Activated CD4-positive, alpha-beta T cell treated with anti-CD3 and anti-CD28 coated beads, Interleukin-2, amount 10 ng/mL, durations not matched to agents 24 days and 14 days (primary cell): ENCODE measurements at places on chromosomes 16 and 17.

DNA sequence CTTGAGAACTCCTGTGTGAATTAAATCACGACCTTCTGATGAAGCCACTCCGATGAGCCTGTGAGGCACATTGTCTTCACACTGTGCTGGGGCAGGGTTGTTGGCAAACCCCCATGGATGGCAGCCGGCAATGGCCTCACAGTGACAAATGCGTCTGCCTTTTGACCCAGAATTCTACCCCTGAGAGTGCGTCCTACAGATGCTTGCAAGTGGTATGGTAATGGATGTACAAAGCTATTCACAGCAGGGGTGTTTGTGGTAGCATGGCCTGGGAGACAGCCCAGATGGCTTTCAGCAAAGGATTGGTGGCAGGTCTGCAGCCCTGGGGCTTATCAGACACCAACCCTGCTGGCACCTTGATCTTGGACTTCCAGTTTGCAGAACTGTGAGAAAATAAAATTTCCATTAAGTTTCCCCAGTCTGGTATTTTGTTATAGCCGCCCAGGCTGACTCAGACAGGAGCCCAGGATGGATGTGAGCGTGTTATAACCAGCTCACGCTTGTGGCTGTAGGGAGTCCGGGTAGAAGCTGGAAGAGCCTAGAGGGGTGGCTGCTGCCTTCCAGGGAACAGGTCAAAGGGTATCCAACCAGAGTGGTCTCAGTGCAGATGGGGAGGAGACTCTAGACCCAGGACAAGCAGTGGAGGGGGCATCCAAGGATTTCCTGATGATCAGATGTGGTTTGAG is 10.1 kb downstream of the AFMID start:
- H3K4me3 ChIP-seq, result no peak overlapping the region
- H3K27me3 ChIP-seq, result no peaks in the 10 kb centered on the region
- no peak for DNase-seq

DNA sequence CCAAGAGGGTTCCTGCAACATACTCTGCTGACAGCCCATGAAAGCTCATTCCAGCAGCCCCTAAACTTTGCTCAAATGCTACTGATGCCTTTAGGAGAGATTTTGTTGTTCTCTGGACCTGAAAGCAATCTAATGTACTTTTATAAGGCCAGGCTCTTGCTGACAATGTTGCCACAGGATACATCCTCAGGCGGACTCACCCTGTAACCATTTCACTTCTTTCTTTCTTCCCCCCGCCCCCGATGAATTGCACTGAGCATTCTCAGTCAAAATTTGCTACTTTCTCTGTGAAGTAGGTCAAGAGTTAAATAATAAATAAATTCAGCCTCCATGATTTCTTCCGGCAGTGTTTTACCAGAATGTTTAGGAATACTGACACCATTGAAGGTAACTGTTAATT is 1.5 kb downstream of the GAS7 start:
- H3K4me3 ChIP-seq, result no peak overlapping the region
- H3K36me3 ChIP-seq, result peaks cover 3% of the 10 kb centered on the region
- H3K27ac ChIP-seq, result no peak overlapping the region
- peaks cover 26% of the 10 kb centered on the region for H3K27me3 ChIP-seq

DNA sequence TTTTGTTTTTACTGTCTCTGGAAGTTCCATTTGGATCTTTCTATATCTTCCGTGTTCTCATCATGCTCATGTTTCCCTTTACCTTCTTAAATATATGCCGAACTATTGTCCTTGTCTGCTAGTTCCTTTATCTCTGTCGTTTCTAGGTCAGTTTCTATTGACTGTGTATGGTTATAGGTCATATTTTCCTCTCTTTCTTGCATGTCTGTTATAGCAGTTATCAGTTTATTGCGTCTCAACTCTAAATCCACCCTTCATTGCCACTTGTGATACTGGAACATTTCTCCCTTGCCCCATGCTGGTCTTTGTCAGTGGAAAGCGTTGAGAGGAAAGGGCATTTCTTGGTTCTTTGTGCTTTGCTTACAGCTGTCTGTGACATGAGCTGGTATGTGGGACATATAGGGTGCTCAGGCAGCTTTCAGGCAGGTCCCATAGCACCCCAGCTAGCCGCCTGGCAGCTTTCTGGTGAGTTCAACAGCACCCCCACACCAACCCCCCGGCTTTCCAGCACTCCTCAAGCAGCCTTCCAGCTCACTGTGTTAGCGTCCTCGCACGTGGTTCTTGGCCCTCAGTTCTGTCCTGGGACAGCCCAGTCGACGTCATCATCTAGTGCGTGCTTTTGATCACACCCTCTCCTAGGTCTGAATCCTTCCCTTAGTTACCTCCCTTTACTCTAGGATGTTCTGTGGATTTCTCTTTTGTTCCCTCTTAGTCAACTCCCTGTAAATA is 15.4 kb upstream of the DNASE1 start:
- no peaks in the 10 kb centered on the region for H3K27me3 ChIP-seq
- no peak overlapping the region for H3K27ac ChIP-seq
- H3K36me3 ChIP-seq, result peaks cover 2% of the 10 kb centered on the region
- no peak for DNase-seq
- H3K4me1 ChIP-seq, result peaks cover 16% of the 10 kb centered on the region

- DNase-seq, result peak; percentile 81
- H3K4me3 ChIP-seq, result peak overlapping the region; percentile 96
- H3K27ac ChIP-seq, result peak overlapping the region; percentile 99
- H3K4me1 ChIP-seq, result peaks cover 38% of the 10 kb centered on the region
Measured at GRCh38 chr17:60392845-60393702, 1.1 kb upstream of the USP32 start.

- peaks cover 71% of the 10 kb centered on the region for H3K36me3 ChIP-seq
- peak overlapping the region; percentile 77 for H3K4me3 ChIP-seq
- H3K27me3 ChIP-seq, result no peaks in the 10 kb centered on the region
- peak overlapping the region; percentile 80 for H3K27ac ChIP-seq
Measured at GRCh38 chr17:66309793-66310192, 7.4 kb downstream of the PRKCA start.

- H3K27ac ChIP-seq, result peak overlapping the region; percentile 71
- no peak for DNase-seq
- no peaks in the 10 kb centered on the region for H3K27me3 ChIP-seq
- H3K36me3 ChIP-seq, result peaks cover 7% of the 10 kb centered on the region
Measured at GRCh38 chr17:65176646-65177409, 39.7 kb downstream of the RGS9 start.

DNA sequence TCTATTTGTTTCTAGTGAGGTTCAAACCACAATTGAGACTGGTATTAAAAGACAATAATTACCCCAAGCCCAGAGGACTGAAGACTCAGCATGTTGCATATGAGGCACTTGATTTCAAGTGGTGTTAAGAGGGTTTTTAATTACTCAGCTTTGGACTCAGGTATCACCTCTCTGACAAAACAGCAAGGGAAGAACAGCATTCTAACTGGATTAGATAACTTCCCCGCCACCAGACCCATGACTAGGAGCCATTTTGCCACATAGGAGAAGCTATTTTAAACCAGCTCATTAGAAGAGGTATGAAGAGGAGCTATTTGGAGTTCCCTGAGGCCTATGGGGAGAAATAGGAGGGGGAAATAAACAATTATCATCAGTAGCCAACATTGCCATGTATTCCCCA is 226.1 kb upstream of the TOX3 start:
- H3K27ac ChIP-seq, result no peak overlapping the region
- no peaks in the 10 kb centered on the region for H3K4me1 ChIP-seq
- no peaks in the 10 kb centered on the region for H3K36me3 ChIP-seq
- DNase-seq, result no peak
- H3K4me3 ChIP-seq, result no peak overlapping the region
- no peaks in the 10 kb centered on the region for H3K27me3 ChIP-seq

DNA sequence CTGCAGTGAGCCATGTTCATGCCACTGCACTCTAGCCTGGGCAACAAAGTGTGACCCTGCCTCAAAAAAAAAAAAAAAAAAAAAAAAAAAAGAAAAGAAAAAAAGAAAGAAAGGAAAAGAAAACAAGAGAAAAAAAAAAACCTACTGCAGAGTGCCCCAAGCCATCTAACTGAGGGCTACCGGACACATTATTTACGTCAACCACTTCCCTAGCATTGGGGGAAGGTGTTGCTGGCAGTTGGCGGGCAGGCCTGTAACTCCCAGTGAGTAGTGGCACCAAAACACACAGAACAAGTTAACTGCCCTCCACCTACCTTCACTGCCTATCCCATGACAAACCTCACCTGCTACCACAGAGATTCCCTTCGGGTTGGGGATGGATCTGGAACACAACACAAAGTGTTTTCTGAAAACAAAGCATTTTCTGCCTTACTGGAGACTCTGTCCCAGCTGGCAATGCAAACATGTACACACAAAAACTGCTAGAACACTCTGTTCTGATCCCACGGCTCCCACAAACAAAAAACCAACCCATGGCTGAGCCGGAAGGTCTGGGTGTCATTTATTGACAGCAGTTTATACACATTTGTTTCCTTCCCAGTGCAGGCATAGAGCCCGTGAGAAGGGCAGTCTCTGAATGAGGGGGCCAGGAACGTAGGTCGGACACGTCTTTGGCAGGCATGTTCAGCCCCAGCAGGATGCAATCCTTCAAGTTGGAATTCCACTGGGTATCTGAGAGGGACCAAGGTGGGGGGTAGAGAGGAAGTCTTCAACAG is 11.0 kb downstream of the PHB1 start:
- H3K36me3 ChIP-seq, result peaks cover 61% of the 10 kb centered on the region
- H3K27me3 ChIP-seq, result no peaks in the 10 kb centered on the region
- no peak overlapping the region for H3K4me3 ChIP-seq
- H3K4me1 ChIP-seq, result peaks cover 20% of the 10 kb centered on the region
- DNase-seq, result no peak

DNA sequence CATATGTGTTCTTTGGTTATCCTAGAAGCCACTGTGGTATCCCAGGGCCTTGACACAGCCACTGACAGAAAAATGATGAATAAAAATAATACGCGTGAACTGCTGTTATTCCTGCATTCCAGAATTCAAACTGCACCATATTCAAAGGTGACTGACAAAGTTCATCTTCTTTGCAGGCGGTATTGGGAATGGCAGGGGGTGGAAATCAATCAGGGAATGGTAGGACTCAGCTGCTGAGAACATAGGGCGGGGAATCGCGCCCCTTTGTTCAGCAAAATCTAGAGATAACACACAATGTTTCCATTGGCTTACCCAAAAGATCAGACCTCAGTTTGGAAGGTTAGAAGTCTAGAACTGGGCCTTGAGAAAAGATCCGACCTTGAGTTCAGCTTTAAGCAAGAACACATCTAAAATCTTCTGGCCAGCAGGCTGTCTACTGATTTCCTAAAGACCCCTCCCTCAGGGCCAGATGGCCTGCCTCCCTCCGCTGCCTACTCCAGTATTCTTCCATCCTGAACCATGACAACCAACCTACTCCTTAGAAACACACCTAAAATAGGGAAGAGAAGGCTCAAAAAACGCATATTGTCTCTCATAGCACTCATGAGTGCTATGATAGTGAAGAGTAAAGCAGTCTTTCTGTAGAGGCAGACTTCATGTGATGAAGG is 34.1 kb downstream of the CDK5R1 start:
- H3K27ac ChIP-seq, result peak overlapping the region; percentile 91
- H3K4me1 ChIP-seq, result peaks cover 65% of the 10 kb centered on the region
- no peaks in the 10 kb centered on the region for H3K36me3 ChIP-seq
- H3K4me3 ChIP-seq, result peak overlapping the region; percentile 80
- H3K27me3 ChIP-seq, result no peaks in the 10 kb centered on the region
- no peak for DNase-seq

- no peak for DNase-seq
- no peaks in the 10 kb centered on the region for H3K4me1 ChIP-seq
- H3K36me3 ChIP-seq, result no peaks in the 10 kb centered on the region
- H3K27me3 ChIP-seq, result no peaks in the 10 kb centered on the region
Measured at GRCh38 chr16:7182510-7183109, 150.0 kb upstream of the RBFOX1 start.

DNA sequence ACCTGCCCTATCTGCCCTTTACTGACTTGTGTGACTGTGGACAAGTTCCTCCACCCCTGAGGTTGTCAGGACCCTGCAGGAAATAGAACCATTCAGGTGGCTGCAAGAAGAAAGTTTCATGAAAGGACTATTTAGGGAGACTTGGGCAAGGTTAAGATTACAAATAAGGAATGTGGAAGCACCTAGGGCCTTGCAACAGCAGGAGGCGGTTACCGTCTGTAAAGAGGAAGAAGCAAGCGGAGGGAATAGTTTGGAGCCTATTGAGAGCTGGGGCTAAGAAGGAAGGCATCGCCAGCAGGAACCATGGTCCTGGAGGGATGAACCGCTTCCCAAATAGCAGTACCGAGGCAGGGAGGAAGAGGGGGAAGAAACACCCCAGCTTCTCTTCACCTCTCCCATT is 132.4 kb downstream of the PRKCB start:
- H3K27ac ChIP-seq, result no peak overlapping the region
- H3K4me1 ChIP-seq, result peaks cover 26% of the 10 kb centered on the region
- peaks cover 30% of the 10 kb centered on the region for H3K36me3 ChIP-seq
- H3K27me3 ChIP-seq, result no peaks in the 10 kb centered on the region
- DNase-seq, result no peak

DNA sequence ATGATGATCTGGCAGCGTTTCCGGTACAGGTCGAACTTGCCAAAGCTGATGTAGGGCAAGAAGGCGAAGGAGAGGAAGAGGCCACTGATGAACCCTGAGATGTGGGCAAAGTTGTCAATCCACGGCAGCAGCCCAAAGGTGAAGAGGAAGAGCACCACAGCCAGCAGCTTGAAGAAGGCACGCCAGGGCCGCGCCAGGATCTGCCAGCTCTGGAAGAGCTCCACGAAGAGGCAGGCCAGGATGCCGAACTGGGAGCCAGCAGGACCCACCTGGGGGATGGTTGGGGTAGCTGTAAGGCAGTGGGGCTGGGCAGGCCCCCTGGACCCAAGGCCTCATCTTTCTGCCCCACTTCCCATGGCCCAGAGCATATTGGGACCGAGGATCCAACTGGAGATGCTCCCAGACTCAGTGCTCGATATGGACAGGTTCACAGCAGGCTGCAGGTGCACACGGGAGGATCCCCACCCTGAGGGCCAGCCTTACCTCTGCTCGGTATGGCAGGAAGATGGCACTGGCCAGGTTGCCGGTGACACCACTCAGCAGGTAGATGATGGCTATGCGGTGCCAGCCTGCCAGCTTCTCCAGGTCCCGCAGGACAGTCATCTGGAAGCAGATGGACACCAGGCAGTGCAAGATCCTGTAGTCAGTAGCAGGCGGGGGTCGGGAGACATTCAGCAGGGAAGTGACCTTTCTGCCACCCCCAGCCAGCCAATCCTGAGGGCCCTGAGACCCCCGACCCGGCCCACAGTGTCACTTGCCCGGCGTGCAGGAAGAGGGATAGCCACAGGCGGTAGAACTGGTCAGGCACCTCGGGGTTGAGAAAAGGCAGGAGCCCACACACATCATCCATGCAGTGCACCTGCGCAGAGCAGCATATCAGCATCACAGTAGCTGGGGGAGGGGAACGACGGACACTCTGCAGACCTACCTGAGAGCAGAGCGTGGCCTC is 5.1 kb downstream of the SNRNP25 start:
- peaks cover 5% of the 10 kb centered on the region for H3K4me1 ChIP-seq
- H3K4me3 ChIP-seq, result no peak overlapping the region
- H3K27me3 ChIP-seq, result no peaks in the 10 kb centered on the region

GRCh38 chr17:73949903-73950592 is 253.4 kb upstream of the RPL38 start:
- H3K4me3 ChIP-seq, result no peak overlapping the region
- no peaks in the 10 kb centered on the region for H3K36me3 ChIP-seq
- no peak overlapping the region for H3K27ac ChIP-seq
- DNase-seq, result no peak
- H3K4me1 ChIP-seq, result no peaks in the 10 kb centered on the region
